ENCODE measurements at places on chromosomes 1 and 21. TPM values are rescaled to one million over a fixed set of nuclear protein-coding genes. Genes with fewer than 3 reads are reported as not detected.

DNA sequence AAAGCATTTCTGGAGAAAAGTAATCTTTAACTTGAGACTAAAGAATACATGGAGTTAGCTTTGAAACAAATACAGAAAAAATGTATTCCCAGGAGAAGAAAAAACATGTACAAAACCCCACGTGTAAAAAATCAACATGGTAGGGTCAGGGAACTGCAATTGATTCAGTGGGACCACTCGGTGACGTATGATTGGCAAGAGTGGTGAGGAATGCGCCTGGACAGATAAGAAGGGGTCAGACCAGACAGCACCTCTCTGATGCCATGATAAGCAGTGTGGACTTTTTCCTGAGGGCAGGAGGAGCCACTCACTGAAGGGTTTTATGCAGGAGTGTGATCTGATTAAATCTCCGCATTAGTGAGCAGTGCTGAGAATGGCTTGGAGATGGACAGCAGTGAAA is 142.5 kb downstream of the DAB1 start:
- no peak for DNase-seq

GRCh38 chr21:42032968-42033367 is 22.8 kb upstream of the ZBTB21 start:
- no peak for DNase-seq

DNA sequence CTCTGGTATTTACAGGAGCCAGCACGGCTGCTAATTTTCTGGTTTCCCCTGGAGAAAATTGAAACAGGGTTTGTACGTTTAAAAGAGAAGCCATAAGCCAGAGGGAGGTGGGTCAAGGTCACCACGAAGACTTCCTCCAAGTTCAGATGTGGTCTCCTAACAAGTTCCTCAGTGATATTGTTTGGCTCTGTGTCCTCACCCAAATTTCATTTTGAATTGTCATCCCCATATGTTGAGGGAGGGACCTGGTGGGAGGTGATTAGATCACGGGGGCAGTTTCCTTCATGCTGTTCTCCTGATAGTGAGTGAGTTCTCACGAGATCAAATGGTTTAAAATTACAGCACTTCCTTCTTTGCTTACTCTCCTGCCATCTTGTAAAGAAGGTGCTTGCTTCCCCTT is 295.4 kb upstream of the DAB1 start:
- no peak for DNase-seq

RBBP4 gene
- 72.8 TPM for total RNA-seq

HRNR gene
- not detected for total RNA-seq

HHAT gene
- total RNA-seq, result 4.7 TPM

ABCA4 gene
- under 0.01 TPM for total RNA-seq

PRKAA2 gene
- 1.4 TPM for total RNA-seq

SEC22B gene
- 27.2 TPM for total RNA-seq
